ENCODE measurements at places on chromosomes 5 and 9.

DNA sequence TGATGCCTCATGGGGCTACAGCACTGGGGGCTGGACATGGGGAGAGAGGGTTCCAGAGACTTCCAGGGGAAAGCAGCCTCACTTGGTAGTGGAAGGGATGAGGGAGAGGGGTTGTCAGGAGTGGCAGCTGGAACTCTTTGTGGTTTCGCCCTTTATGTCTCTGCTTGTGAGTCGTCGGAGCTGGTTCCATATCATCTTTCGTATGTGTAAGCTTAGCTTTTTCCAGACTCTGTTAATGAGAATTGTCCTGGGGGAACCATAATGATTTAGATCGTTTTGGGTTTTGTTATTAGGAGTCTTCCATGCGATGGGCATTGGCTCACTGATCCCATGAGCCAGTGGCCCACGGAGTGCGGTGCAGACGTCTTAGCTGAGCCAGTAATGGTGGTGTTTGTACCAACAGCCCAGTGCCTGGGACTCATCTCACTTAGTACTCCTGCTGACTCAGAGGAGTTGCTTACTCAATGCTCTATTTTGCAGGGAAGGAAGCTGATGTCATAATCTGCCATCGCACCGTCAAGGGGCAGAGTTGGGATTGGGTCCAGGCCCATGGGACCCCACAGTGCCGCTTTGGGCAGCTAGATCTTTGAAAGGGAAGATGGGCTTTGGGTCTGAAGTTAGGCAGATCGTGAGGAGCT, 48.5 kb downstream of the NEK6 start:
- no peak overlapping the region for H3K4me3 ChIP-seq
- H3K36me3 ChIP-seq: peaks cover 80% of the 10 kb centered on the region
- peak; percentile 98 for DNase-seq
- peak overlapping the region; percentile 95 for H3K27ac ChIP-seq
- H3K27me3 ChIP-seq: no peaks in the 10 kb centered on the region

- peak overlapping the region; percentile 92 for H3K27ac ChIP-seq
- H3K27me3 ChIP-seq: no peaks in the 10 kb centered on the region
- DNase-seq: peak; percentile 81
These were observed 20.8 kb upstream of the MATR3 start for GRCh38 chr5:139272471-139273321.

DNA sequence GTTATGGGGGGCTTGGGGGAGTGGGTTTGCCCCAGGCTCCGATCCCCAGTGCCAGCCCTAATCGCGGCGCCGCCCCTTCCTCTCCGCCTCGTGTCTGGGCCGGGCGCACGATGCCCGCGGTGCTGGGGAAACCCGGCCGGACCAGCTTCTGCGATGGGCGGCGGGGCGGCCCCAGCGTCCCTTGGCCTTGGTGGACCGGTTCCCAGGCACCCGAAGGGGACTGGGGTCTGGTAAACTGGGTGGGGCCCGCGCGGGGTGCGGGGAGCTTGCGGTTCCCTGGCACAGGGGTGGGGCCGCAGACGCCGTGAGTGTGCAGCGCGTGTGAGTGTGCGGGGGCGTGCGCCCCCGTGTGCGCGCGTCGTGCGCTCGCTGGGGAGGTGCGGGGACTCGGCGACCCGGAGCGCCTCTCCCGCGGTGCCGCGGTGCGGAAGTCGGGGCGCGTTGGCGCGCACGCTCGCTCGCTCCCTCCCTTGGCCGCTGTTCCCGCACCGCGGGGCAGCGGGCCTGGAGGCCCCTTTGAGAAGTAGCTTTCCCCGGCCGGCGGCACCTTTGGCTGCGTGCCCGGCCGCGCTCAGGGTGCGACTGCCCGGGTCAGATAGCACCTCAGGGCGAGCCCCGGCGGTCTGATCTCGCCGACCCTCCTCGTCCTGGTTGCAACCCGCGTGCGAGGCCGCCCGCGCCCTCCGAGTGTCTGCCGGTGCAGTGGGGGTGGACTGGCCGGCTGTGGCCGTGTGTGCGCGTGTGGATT, 568 bp downstream of the MACIR start:
- H3K4me1 ChIP-seq: peaks cover 24% of the 10 kb centered on the region
- peak; percentile 89 for DNase-seq
- peak overlapping the region; percentile 61 for H3K27ac ChIP-seq
- peak overlapping the region; percentile 92 for H3K4me3 ChIP-seq
- H3K36me3 ChIP-seq: no peaks in the 10 kb centered on the region

- H3K27me3 ChIP-seq: peaks cover 4% of the 10 kb centered on the region
- no peak for DNase-seq
- H3K4me1 ChIP-seq: peaks cover 7% of the 10 kb centered on the region
- no peak overlapping the region for H3K27ac ChIP-seq
These were observed 40.5 kb downstream of the ALG2 start for GRCh38 chr9:99181206-99181605.

DNA sequence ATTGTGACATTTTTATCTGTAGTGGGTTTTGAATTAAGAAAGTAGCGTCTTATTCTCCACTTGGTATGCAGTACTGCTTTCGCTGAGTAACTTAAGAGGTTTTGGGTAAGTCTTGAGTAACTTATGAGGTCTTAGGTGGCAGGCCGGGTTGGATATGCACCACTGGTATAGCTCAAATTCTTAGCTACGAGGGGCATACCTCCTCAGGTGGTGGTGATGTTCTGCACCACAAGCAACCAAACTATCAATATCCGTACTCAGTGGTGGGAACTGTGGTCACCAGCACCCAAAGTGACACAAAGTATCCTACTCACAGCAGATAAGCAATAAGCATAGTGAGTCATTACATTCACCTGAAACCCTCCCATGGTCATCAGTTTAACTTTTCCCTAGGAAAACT, 13.7 kb downstream of the SMC2 start:
- peaks cover 17% of the 10 kb centered on the region for H3K36me3 ChIP-seq
- H3K4me3 ChIP-seq: no peak overlapping the region
- no peaks in the 10 kb centered on the region for H3K27me3 ChIP-seq

GRCh38 chr5:151703227-151703626, 16.5 kb upstream of the SPARC start:
- H3K4me3 ChIP-seq: no peak overlapping the region
- H3K27ac ChIP-seq: no peak overlapping the region
- no peaks in the 10 kb centered on the region for H3K36me3 ChIP-seq
- peaks cover 22% of the 10 kb centered on the region for H3K4me1 ChIP-seq
- DNase-seq: no peak

DNA sequence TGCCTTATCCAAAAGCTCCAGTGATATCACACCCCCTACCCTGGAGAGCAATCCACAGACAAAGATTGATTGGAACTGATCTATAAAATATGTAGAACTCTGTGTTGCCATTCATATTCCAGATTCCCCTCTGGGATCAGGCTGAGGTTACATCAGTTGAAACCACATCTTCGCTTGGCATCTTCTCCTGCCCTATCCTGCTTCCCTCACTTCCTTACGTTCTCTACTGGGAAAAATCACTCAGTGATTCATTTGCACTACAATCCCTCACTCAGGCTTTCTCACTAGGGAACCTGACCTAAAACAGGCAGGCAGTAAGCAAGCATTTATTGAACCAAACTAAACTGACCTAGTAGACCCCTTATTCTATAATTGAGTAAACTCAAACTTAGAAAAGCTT, 111.7 kb downstream of the ESM1 start:
- no peak for DNase-seq
- H3K36me3 ChIP-seq: no peaks in the 10 kb centered on the region
- H3K27ac ChIP-seq: no peak overlapping the region

DNA sequence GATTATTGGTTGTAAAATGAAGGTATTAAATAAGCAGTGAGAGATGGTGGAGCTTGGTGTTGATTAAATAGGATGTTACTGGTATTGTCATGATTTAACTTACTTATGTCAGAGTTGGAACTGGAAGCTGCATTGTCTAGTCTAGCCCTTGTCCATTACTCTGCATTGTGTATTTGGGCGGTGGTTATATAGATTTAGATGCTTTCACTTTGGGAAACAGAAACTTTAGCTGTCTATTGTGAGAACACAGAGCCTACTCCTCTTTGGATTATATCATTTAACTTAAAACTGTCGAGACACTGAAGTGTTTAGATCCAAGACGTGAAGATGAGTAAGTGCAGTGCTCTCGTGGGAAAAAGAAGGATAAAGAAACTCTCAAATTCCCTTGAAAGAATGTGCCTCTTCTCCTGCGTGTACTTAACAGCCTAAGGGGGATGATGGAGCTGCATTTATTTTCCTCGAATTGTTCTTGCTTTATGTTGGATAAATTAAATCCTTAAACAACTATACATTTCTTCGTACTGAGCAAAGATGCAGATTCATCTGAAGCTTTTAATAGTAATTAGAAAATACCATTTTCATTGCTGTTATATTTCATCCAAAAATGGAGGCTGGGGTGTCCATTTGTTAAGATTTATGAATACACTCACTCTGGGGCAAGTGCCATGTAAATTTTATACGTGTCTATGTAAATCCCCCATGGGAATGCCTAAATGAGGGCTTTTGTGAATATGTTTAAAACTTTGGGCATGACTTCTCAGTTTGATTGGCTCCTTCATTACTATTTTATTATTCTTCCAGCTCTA, 21.6 kb downstream of the FBXL7 start:
- no peaks in the 10 kb centered on the region for H3K27me3 ChIP-seq
- DNase-seq: no peak
- H3K4me1 ChIP-seq: peaks cover 8% of the 10 kb centered on the region
- H3K36me3 ChIP-seq: no peaks in the 10 kb centered on the region

DNA sequence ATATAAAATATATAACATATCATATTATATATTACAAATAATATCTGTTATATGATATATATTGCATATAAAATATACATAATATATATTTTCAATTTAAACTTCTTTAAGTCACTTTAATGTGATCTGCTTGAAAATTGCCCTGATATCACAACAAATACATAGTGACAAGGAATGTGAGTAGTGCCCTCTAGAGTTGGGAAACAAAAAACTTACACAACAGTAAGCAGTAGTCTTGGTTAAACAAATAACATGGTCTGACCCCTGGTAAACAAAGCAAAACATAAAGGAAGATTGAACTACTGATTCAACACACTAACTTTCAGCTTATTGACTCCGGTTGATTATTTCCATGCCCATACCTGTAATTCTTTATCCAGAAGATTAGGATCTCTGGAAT, 188.3 kb upstream of the NMUR2 start:
- no peak overlapping the region for H3K4me3 ChIP-seq
- H3K36me3 ChIP-seq: no peaks in the 10 kb centered on the region
- H3K27me3 ChIP-seq: no peaks in the 10 kb centered on the region
- no peak overlapping the region for H3K27ac ChIP-seq
- DNase-seq: no peak
- no peaks in the 10 kb centered on the region for H3K4me1 ChIP-seq

Measured in osteoblast (primary cell).